Activated naive CD8-positive, alpha-beta T cell treated with anti-CD3 and anti-CD28 coated beads, Interleukin-2, amount 10 ng/mL, durations not matched to agents 7 days and 5 days (primary cell): ENCODE measurements at places on chromosomes 7 and 10. TPM values are rescaled to one million over a fixed set of nuclear protein-coding genes. Genes with fewer than 3 reads are reported as not detected.

PRF1 gene
- total RNA-seq: 165 TPM

DENND2A gene
- total RNA-seq: not detected

- H3K4me3 ChIP-seq: no peak overlapping the region
- no peak for DNase-seq
- H3K36me3 ChIP-seq: no peaks in the 10 kb centered on the region
- H3K27ac ChIP-seq: no peak overlapping the region
- peaks cover 2% of the 10 kb centered on the region for H3K27me3 ChIP-seq
Measured at GRCh38 chr7:14687241-14687640, 215.3 kb downstream of the DGKB start.

GRCh38 chr7:71829515-71829914 is 582.6 kb downstream of the CALN1 start:
- H3K27ac ChIP-seq: no peak overlapping the region
- H3K27me3 ChIP-seq: no peaks in the 10 kb centered on the region
- H3K36me3 ChIP-seq: no peaks in the 10 kb centered on the region
- H3K4me1 ChIP-seq: no peaks in the 10 kb centered on the region
- DNase-seq: no peak

GRCh38 chr7:66167773-66168387 is 37.3 kb upstream of the TPST1 start:
- no peak overlapping the region for H3K4me3 ChIP-seq
- DNase-seq: no peak
- no peaks in the 10 kb centered on the region for H3K27me3 ChIP-seq
- H3K4me1 ChIP-seq: no peaks in the 10 kb centered on the region

MRC1 gene
- total RNA-seq: 1.5 TPM

ANKRD30A gene
- total RNA-seq: not detected

DNA sequence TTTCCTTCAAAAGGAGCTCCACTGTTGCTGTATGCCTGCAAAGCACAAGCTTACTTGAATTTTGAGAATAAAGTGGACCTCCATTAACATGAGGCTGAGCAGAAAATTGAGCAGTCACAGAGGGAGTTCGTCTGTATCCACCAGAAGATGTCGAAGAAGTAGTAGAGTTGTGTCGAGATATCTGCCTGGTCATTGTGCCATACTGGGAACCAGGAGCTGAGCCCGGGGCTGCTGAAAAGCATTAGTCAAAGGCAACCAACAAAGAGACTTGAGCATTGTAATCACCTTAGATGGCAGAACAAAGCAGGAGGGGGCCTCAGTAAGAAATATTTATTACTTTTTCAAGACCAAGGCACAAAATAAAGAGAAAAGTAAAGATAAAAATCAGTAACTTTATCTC is 61.5 kb downstream of the PDSS1 start:
- H3K27ac ChIP-seq: no peak overlapping the region
- DNase-seq: no peak
- H3K4me3 ChIP-seq: no peak overlapping the region
- peaks cover 9% of the 10 kb centered on the region for H3K36me3 ChIP-seq
- peaks cover 4% of the 10 kb centered on the region for H3K4me1 ChIP-seq

GRCh38 chr7:127782654-127783559 is 130.9 kb downstream of the SND1 start:
- no peaks in the 10 kb centered on the region for H3K27me3 ChIP-seq
- DNase-seq: no peak
- H3K36me3 ChIP-seq: peaks cover 14% of the 10 kb centered on the region
- peaks cover 14% of the 10 kb centered on the region for H3K4me1 ChIP-seq
- no peak overlapping the region for H3K27ac ChIP-seq

ADGRA1 gene
- total RNA-seq: not detected
